ENCODE measurements at places on chromosomes 12 and 14.

- no peak for DNase-seq
Measured at GRCh38 chr12:82886671-82887340, 200.1 kb downstream of the TMTC2 start.

GRCh38 chr12:66397574-66398290 is 95.4 kb downstream of the HELB start:
- no peak for DNase-seq

DNA sequence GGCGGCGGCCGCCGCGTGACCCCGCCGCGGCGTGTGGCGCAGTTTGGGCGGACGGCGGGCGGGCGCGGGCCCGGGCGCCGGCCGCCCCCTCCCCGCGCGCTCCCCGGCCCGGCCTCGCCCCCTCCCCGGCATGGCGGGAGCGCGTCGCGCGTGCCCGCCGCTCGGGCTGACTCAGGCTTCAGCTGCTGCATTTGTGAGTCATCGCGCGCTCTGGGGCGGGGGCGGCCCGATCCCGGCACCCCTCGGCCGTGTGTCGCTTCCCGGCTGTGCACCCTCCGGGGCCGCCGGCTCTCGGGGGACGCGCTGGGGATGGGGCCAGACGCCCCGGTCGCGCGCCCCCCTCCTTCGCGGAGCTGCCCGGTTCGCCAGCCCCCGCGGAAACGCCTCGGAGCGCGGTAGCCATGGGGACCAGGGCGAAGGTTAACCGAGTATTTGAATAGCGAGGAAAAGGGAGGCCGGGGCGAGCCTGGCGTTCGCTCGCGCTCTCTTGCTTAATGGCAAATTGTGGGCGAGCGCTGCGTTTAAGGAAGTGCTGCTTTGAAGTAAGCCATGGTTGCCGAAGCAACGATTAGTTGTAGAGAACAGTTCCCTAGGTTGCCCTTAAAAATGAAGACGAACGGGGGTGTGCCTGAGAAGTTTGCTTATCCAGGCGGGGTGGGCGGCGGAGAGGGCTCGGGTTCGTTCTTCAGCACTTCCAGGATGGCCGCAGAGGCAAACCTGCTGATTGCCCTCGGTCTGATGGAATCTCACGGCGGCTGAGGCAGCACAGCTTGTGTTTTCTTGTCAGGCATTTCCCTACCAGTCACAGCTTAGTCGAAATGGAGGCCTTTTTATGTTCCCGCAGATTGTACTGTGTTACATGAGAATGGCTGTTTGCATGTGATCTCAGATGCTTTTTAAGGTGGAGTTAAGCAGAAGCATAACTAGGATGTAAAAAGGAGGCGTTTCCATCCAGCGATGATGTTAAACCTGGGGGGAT is 896 bp downstream of the EIF5 start:
- DNase-seq, result peak; percentile 71

DNA sequence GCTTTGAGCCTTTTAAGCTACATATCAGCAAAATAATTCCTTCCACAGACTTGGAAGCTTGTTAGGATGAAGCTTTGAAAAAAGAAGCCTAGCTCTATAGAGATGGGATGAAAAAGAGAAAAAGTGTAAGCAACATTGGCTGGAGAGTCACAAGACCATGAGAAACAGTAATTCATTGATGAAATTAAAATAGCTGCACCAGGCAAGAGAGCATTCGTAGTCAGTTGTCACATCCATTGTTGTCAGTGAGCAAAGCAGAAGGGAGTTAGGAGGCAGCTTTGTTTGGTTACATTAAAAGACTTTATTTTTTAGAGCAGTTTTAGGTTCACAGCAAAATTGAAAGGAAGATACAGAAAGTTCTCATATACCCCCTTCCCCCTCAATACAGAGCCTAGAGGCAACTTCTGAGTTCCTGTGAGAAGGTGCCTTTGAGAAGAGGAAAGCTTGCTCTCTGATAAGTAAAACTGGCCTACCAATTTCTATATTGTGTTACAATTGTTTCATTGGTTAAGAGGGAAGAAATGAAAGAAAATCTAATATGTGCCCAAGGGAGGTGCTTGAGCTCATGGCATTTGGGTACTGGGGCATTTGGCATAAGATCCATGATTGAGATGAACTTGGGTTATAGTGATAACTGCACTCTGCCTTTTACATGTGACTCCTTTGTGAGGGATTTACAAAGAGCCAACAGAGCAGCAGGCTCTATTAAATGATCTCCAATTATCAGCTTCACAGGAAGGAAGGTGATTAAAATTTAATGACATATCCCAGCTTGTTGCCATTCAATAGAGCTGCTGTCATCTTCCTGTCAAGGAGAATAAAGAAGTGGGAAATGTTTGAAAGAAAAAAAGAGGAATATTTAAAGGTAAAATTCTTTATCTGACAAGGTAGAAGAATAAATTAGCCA is 361.3 kb upstream of the TMTC1 start:
- no peak for DNase-seq

DNA sequence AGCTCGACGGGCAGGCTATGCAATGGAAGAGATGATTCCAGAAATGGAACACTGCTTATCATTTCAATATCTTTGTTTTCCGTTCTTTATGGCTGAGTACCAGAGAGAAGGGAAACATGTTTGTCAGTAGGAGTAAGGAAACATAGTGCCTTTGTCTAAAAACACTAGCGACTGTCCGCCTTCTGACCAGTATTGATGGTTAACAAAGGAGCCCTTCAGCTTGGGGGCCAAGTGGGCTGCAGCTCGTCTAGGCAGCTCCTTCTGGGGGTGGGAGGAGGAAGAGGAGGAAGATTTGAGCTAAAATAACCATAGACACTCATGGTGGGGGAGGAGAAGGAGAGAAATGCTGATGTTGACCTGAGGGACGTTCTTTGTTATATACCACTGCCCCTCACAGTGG is 15.0 kb downstream of the COQ5 start:
- DNase-seq, result no peak

DNA sequence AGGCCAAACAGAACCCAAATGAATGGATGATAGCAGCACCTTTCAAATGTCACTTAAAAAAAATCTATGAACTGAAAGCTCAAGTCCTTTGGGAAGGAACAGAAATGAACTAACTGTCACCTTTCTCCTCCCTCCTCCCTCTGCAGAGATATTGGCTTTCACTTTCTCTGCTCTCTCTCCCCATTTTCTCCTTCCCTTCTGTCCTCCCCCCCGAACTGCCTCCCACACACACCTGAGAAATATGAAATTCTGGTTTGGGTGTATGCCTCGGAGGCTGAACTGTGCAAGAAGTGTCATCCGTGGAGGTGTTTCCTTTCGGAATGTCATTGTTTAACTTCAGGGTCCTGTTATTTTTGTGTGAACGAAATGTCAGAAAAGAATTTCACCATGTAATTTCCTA is 87.8 kb downstream of the NEDD1 start:
- no peak for DNase-seq

DNA sequence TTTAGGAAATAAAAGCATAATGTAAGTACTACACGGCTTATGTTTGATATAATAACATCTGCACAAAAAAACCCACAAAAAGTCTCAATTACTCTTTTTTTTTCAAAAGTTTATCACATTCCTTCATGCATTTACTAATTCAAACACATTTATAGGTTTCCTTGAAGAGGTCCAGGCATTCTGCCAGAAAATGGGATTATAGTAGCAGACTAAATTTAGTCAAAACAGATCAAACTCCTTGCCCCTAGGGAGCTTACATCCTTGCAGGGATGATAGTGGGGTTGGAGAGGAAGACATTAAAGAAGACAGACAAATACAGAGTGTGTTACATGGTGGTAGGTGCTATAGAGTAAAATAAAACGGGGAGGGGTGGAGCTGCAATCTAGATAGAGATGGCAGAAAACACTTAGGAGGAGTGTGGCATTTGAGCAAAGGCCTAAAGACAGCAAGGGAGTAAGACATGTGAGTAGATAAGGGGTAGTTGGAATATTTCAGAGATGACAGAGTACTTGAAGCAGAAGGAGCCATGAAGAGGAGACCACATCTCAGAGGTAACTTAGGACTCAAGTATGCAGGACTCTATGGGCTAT is 266.9 kb downstream of the PPFIA2 start:
- DNase-seq, result no peak

DNA sequence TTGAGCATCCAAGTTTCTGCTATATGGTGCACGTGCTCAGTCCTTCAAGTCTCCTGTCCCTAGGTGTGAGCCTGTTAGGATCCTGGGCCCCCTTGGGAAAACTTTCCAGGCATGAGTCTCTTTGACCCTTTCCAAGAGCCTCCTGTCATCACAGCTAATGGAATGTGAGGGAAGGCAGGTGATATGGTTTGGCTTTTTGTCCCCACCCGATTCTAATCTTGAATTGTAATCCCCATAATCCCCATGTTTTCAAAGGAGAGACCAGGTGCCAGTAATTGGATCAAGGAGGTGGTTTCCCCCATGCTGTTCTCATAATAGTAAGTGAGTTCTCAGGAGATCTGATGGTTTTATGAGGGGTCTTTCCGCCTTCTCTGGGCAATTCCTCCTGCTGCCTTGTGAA is 265.5 kb downstream of the ATP23 start:
- DNase-seq, result no peak

- DNase-seq, result no peak
Measured at GRCh38 chr12:41653386-41654326, 465.5 kb downstream of the PDZRN4 start.

DNA sequence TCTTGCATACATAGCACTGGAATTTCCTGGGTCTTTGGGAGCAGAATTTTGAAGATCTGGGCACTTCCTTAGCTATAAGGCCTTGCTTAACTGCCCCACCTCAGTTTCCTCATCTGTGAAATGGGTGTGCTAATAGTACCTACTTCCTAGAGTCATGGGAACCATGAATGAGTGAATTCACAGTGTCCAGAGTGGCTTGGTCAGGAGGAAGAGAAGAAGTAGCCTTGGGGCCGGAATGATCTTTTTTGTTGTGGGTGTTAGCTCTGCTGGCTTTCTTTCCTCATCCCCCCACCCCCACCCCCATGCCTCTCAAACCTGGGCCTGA is 2.4 kb downstream of the SH2B3 start:
- no peak for DNase-seq

GRCh38 chr14:100416921-100417860 is 94.1 kb downstream of the SLC25A47 start:
- peak; percentile 76 for DNase-seq

DNA sequence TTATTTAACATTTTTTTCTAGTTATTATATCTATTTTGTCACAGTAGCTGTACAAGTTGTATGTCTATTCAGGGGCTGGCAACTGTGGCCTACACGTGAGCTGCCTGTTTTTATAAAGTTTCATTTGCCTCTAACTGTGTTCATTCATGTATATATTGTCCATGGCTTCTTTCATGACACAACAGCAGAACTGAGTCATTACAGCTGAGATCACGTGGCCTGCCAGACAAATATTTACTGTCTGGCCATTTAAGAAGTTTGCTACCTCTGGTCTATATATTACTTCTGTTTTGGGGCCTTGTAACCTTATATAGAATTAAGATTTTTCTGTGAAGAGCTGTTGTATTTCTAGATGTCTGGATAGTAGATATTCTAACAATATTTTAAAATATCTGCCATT is 37.9 kb downstream of the KIAA0586 start:
- no peak for DNase-seq

- DNase-seq, result no peak
Measured at GRCh38 chr12:108477055-108477880, 37.8 kb upstream of the FICD start.

DNA sequence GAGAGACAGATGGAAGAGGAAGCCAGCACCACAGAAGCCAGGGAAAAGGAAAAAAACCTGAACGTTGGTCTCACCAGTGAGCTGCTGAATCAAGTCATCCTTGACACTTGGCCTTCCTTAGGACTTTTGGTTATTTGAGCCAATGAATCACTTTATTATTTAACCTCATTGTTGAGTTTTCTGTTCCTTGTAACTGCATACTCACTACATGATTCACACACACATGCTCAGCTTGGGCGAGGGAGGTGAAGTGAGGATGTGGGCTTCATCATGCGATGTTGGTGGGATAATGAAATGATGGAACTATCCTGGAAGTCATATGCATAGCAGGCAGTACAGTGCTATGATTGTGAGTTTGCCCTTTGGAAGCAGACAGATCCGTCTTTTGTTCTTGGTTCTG is 40.6 kb upstream of the RPH3A start:
- no peak for DNase-seq

DNA sequence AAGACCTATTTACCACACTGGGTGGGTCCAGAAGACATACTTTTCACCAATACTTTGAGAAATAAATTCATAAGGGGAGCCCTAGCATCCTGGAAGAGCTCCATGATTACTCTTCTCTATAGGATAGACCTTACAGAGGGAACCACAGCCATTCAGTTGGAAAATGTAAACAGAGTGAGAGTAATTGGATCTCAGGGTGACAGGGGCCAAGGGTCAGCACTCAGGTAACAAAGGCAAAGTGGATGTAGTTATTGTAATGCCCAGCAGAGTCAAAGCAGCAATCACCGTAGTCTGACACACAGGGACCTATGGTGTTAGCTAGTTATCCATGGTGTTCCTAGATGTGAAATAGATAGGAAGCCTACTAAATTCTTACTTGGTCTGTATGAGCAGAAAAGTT is 10.8 kb upstream of the GTF2A1 start:
- no peak for DNase-seq

DNA sequence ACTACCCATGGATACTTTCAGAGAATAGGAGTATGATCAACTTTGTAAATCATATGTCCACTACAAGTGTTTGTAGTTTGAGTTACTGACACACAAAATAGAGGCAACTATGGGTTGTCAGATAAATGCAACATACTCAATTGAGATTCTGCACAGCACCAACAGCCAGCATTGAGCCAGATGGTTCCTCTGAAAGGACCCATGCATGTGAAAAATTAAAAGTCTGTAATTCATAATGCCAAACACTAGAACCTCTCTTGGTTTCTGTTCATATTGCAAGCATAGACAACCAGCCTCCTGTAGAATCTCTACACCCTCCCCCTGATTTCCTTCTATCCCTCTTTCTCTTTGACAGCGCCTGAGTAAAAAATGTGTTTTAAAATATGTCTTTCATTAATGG is 831.0 kb downstream of the C12orf50 start:
- no peak for DNase-seq

DNA sequence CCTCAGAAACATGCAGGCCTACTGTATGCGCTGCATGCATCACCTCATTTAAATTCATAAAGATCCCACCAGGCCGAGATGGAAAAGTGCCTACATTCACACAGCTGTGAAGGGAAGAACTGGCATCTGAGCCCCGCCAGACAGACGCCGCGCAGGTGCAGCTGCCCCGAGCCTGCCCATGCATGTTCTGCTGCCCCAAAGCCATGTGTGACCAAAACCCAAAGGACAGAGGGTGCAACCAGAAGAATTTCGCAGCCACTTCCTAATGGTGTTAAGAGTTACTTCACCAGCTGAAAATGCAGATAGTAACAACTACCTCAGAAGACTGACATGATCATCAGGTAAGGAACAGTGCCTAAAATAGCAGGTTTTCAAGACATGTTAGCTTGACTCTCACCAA is 13.5 kb upstream of the KRT8 start:
- DNase-seq, result no peak
